ENCODE measurements at places on chromosomes 5 and 9.

- no peak for DNase-seq
Measured at GRCh38 chr5:141512911-141513626, 24.2 kb downstream of the PCDHGC5 start.

DNA sequence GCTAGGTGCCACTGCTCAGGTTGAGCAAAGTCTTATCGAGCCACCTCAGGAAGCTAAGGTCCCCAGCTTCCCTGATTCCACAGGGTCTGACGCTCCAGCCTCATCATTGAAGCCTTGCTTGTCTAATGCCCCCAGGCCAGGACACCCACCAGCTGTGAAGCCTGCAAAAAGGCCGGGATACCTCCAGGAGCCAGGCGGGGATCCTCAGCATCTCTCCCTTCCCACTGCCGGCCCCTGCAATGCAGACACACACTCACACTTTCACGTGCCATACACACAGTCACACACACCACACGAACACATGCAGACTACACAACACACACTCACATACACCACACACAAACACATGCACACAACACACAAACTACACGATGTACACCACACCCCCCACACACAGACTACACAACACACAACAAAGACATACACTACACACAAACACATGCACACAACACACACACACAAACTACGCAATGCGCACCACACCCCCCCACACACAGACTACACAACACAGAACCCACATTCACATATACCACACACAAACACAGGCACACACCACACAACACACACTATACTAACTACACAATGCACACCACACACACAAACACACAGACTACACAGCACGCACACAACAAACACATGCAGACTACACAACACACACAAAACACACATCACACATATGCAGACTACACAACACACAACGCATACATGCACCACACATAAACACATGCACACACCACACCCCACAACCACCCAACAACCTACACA is 17.8 kb upstream of the S1PR3 start:
- no peak for DNase-seq

GRCh38 chr5:169258372-169259000 is 42.5 kb downstream of the SLIT3 start:
- DNase-seq, result no peak

DNA sequence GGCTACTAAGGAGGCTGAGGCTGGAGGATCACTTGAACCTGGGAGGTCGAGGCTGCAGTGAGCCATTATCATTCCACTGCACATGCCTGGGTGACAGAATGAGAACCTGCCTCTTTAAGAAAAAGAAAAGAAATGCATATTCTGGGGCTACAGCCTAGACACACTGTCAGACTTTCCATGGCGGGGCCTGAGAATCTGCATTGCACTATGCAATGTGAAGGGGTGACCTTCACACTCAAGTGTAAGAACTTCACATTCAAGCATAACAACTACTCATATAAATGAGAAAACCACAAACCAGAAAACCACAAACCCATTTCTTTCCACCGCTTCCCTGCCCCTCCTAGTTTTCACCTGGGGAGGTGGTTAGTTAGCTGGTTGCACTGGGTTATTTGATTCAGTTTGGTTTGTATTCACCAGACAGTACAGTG is 18.0 kb upstream of the FBP2 start:
- DNase-seq, result no peak

GRCh38 chr9:21694424-21694823 is 108.0 kb upstream of the MTAP start:
- no peak for DNase-seq

- DNase-seq, result peak; percentile 53
Measured at GRCh38 chr5:150398722-150399523, 13.8 kb downstream of the CD74 start.

DNA sequence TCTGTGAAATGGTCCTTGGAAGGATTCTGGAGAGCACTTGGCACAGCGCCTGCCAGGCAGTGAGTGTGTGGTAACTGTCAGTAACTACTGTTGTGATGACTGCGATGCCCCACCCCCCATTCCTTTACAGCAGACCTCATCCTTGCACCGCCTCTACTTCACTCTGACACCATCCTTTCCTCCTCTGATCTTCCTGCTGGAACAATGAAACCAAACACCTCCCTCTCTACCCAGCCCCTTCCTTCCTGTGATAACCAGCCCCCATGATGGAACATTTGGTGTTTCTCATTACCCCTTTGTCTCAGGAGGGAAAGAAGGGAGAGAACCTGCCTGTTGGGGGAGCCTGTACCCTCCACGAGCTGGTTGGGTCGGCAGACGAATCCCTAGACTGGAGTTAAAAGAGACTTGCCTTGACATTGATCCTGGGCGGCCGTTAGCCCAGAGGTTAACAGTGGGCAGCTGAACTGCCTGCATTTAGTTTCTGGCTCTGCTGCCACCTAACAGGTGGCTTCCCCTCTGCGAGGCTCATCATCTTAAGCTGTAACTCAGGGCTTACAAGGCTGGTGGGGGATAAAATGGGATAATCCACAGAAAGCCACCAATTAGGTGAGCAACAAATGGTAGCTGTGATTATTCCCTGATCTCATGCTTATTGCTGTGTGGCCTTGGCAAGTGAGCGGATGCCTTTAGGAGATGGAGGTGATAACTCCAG is 34.2 kb upstream of the GRPEL2 start:
- DNase-seq, result no peak

- DNase-seq, result no peak
Measured at GRCh38 chr9:82922686-82923085, 140.3 kb downstream of the RASEF start.

DNA sequence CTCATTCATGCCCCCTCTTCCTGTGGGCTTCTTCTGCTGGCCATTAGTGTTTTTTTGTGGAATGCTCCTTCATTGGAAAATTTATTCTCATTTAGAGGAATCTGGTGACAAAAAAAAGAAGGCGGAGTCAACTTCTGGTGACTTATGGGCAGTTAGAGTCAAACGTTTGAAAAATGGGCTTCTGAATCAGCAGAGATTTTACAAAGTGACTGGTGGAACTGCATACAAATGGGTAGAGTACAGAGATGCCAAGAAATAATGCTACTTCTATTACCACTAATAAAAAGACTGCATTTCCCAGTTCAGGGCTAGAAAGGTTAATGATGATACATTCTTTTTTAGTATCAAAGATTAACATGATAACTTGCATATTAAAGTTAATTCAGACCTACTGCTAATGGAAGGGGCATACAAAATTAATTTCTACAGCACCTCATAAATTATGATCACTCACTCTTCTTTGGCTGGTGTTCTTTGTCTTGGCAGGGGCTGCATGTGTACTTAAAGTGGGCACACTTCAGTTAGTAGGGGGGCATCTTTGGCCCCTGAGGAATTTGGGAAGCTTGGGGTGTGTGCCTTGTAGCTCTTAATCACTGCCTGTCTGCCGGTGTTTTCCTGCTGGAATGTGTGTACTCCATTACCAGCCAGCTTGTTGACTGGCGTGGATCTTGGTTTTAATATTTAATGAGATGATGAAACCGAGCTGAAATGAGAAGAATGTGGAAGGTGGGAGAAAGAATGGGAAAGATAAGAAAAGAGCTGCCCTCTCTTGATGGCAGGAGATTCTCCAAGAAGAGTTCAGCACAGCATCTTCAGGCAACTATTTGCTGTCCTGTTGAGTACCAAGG is 148.9 kb downstream of the DOCK2 start:
- no peak for DNase-seq

GRCh38 chr9:104982543-104982942 is 54.6 kb upstream of the ABCA1 start:
- no peak for DNase-seq

- peak; percentile 24 for DNase-seq
Measured at GRCh38 chr9:121059998-121060636, 10.0 kb upstream of the C5 start.

DNA sequence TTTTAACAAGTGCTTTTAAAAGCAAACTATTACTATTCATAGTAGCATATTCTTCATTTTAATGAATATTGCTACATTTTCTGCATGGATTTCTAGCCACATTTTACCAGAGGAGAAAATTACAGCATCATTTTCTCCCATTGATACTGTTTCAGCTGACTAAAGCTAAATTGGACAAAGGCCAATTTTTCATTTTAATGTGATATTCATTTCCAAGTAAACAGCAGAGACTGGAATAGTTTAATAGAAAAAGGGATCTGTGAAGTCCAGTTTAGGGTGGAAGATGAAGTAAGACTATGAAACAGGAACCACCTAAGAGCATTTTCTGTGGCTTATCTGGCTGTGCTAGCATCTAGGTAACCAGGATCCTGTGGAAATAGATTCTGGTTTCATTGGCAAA is 128.1 kb downstream of the GIN1 start:
- DNase-seq, result no peak

DNA sequence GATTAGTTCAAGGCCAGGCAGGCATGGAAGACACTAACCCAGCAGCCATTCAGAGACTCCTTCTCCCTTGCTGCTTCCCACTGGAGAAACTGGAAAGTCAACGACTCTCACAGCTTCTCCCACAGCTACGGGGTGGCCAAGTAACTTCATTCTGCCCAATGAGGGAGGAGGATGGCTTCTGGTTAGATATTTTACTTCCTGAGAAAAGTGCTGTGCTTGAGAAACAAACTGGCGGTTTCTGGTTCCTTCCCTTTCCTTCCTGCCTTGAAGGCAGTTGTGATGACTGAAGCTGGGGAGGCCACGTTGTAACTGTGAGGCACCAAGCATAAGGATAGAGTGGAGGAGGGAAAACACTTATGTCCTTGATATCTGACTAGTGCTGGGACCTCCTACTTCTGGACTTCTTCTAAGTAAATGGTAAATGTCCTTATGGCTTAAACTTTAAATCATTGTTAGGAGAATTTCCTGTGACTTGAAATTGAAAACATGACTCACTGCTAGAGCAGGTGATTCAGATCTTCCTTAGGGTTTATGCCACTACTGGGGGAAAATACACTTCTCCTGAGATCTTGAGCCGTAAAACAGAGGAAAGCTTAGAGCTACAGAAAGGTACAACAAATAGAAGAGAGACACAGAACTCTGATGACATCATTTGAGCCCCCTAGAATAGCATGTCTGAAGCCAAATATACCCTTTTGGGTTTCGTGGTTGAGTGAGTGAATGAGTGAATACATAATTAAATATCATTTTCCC is 3.1 kb upstream of the GNPDA1 start:
- no peak for DNase-seq

GRCh38 chr5:33769968-33770367 is 121.8 kb downstream of the ADAMTS12 start:
- DNase-seq, result no peak

- no peak for DNase-seq
Measured at GRCh38 chr5:102279711-102280110, 16.4 kb downstream of the SLCO4C1 start.

GRCh38 chr5:135660826-135661575 is 82.2 kb upstream of the CXCL14 start:
- no peak for DNase-seq

DNA sequence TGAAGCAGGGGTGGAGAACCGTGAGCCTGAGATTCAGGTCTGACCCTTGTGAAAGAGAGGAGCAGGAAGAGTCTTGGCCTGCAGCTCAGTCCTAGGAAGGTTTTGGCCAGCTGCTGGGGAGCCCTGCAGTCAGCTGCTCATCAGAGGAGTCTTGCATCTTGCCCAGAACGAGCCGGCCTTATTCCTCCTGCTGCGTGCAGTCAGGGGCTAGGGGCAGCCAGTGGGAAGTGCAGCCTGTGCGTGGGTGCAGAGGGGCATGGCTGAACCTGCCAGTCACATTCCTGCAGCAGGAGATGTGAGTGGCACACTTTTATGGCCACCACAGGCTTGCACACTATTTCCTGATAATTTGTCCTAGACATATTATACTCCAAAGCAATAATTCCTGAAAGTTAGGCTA is 278.7 kb downstream of the NPR3 start:
- no peak for DNase-seq

GRCh38 chr5:172835290-172835993 is 1.4 kb downstream of the ERGIC1 start:
- DNase-seq, result no peak

DNA sequence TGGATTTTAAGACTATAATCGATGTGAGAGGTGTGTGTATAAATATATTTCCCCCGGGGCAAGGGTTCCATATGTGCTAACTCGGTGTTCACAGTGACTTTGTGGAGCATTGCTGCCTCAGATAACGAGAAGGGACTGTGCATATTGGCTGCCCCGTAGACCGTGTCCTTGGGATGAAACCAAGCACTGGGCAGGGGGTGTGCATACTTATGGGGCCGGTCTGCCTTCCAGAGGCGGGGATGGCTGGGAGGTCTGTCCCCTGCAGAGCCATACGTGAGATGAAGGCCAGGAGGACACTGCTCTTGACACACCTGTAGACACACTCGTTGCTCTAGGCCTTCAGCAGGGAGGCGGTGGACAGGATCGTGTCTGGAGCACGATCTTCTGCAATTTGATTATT is 56.0 kb upstream of the ZNF354A start:
- no peak for DNase-seq

GRCh38 chr5:151471276-151471675 is 23.9 kb downstream of the SLC36A1 start:
- DNase-seq, result no peak

DNA sequence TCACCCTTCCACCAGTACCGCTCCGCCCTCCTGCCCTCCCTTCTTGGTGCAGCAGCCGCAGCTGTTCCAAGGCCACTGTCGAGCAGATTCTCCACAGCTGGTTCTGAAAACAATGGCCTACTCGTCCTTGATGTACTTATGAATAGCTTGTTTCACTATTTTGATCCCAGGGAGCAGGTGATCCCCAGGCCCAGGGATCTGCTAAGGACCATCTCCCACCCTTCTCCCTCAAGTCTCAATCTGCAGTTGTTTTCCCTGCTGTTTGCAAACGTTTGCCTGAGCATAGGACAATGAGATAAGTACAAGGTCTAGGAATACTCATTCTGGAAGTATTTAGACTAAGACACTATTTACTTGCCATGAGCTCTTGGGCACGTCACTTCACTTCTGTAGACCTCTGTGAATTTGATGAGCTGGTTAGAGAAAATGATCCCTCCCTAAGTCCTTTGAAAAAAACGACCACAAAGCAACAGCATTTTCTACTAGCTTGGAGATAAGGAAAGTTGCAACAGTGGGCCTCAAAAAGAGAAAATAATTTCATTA is 1.8 kb downstream of the LURAP1L start:
- peak; percentile 10 for DNase-seq

DNA sequence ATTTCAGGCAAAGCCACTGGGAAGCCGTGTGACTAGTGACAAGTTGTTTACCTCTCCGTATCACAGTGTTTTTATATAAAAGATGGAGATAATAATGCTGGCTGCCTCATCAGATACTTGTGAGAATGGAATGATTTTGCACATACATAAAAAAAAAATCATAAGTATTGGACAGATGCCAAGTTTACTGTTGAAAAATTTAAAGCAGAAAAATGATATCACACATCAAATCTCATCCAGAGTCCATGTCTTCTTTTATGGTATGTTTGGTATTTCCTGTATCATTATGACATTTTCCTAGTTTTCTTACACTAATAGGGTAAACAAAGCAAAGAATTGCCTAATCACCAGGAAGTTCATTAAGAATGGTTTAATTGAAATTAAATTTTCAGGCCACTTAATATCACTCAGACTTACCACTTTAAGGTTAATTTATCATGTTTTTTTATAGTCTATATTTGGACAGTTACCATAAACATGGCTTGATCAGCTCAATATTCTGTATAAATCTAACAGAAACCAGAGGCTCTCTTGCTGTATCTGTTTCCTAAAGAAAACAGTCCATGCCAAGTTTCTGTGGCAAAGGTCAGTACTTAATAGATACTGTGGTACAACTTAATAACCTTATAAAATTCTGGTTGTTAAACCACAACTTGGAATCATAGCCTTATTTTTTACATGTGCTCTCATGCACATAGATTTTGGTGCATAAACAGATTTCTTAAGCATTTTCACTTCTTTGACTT is 656.5 kb upstream of the RIOK2 start:
- no peak for DNase-seq

- DNase-seq, result no peak
Measured at GRCh38 chr5:123360910-123361309, 62.3 kb downstream of the CEP120 start.

- no peak for DNase-seq
Measured at GRCh38 chr5:179887095-179887494, 20.6 kb downstream of the TBC1D9B start.
